Activated naive CD4-positive, alpha-beta T cell treated with anti-CD3 and anti-CD28 coated beads, Interleukin-2, amount 10 ng/mL, durations not matched to agents 7 days and 5 days (primary cell): ENCODE measurements at places on chromosomes 5 and 9.

DNA sequence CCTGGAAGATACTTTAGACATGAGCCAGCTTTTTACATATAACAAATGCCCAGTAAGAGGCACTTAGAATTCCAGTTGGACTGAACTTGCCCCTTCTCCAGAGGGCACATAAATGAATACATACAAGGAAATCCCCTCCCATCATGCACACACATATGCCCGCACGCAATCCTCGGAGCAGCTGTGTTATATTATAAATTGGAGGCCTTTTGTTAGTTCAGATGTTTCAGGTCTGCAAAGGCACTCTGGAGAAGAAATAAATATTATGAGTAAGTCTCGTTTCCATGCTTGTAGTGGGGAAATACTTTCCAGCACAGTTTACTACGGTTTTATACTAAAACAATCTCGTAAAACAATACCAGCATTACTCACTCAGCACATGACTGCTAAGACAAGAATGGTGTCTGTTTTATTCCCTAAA, 17.6 kb upstream of the MUSK start:
- H3K4me3 ChIP-seq = no peak overlapping the region
- H3K4me1 ChIP-seq = no peaks in the 10 kb centered on the region
- DNase-seq = no peak
- H3K36me3 ChIP-seq = no peaks in the 10 kb centered on the region

DNA sequence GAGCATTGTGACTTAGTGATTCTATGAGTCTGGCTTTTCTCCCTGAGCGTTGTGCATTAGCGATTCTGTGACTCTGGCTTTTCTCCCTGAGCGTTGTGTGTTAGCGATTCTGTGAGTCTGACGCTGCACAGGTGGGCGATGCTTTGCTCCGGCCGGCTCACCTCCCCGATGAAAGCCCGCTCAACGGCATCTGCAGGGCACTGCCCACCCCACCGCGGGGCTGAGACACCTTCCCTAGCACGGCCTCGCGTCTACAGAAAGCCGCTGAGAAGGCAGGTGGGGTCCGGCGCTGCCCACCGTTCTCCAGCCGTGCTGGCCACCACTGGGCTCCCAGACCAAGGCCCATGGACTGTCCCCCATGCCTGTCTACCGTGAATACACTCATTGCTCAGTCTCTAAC, 12.8 kb upstream of the SLC9A3 start:
- H3K27me3 ChIP-seq = peaks cover 59% of the 10 kb centered on the region
- DNase-seq = no peak
- no peak overlapping the region for H3K27ac ChIP-seq
- no peaks in the 10 kb centered on the region for H3K36me3 ChIP-seq

DNA sequence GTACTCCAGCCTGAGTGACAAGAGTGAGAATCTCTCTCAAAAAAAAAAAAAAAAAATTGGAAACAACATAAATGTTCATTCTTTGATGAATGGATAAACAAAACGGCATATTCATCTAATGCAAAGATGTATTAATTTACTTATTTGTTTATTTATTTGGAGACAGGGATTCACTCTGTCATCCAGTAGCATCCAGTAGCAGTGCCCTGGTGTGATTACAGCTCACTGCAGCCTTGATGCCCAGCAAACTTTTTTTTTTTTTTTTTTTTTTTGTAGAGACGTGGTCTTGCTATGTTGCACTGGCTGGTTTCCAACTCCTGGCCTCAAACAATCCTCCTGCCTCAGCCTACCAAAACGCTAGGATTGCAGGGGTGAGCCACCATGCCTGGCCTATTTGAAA, 24.4 kb downstream of the OR2V2 start:
- DNase-seq = no peak
- no peak overlapping the region for H3K27ac ChIP-seq
- H3K36me3 ChIP-seq = peaks cover 4% of the 10 kb centered on the region
- H3K4me3 ChIP-seq = peak overlapping the region; percentile 12

- no peak for DNase-seq
- no peak overlapping the region for H3K27ac ChIP-seq
- H3K4me3 ChIP-seq = no peak overlapping the region
- no peaks in the 10 kb centered on the region for H3K36me3 ChIP-seq
These were observed 7.6 kb upstream of the TTLL11 start for GRCh38 chr9:122100756-122101155.
